ENCODE measurements at places on chromosomes 7 and 10. TPM values are rescaled to one million over a fixed set of nuclear protein-coding genes. Genes with fewer than 3 reads are reported as not detected.

PNLIPRP1 gene
- not detected for total RNA-seq

OPALIN gene
- not detected for total RNA-seq

PLXDC2 gene
- not detected for total RNA-seq

UMAD1 gene
- 42.3 TPM for total RNA-seq

DTX2 gene
- total RNA-seq, result 20.1 TPM

ADCY1 gene
- 0.14 TPM for total RNA-seq

EBLN1 gene
- total RNA-seq, result not detected

AGBL3 gene
- total RNA-seq, result 0.25 TPM

LIPM gene
- total RNA-seq, result not detected

LRGUK gene
- 0.43 TPM for total RNA-seq

CYP3A7 gene
- total RNA-seq, result not detected

RAPGEF5 gene
- 3.6 TPM for total RNA-seq

POLR2J gene
- 57.6 TPM for total RNA-seq

C10orf71 gene
- not detected for total RNA-seq

PITX3 gene
- 6.3 TPM for total RNA-seq

INMT gene
- total RNA-seq, result not detected

PRKAR2B gene
- 104 TPM for total RNA-seq

PDE1C gene
- not detected for total RNA-seq

PAPOLB gene
- total RNA-seq, result not detected

CSTF2T gene
- 21.4 TPM for total RNA-seq

ATRNL1 gene
- 0.44 TPM for total RNA-seq

FAM25A gene
- total RNA-seq, result not detected

WNT2 gene
- not detected for total RNA-seq

OR2F1 gene
- not detected for total RNA-seq

PSMA2 gene
- total RNA-seq, result 235 TPM

LDB3 gene
- 0.37 TPM for total RNA-seq

HABP2 gene
- total RNA-seq, result not detected

ZC3HAV1 gene
- total RNA-seq, result 14.3 TPM

PRSS2 gene
- total RNA-seq, result not detected

TBL2 gene
- 108 TPM for total RNA-seq

SFTPA1 gene
- total RNA-seq, result not detected

AZGP1 gene
- total RNA-seq, result not detected

ELFN1 gene
- total RNA-seq, result 7.6 TPM

SLC25A13 gene
- total RNA-seq, result 124 TPM

SPDYE1 gene
- total RNA-seq, result not detected

GARIN1A gene
- total RNA-seq, result 0.81 TPM

CDHR3 gene
- total RNA-seq, result 1.8 TPM

ATG9B gene
- total RNA-seq, result 0.34 TPM

MYPN gene
- total RNA-seq, result 0.06 TPM

ALOX5 gene
- total RNA-seq, result not detected

UPK3BL1 gene
- total RNA-seq, result 4.7 TPM

ADARB2 gene
- not detected for total RNA-seq

CD36 gene
- total RNA-seq, result not detected

VSTM4 gene
- total RNA-seq, result not detected

ZNF862 gene
- total RNA-seq, result 1.8 TPM

AGAP3 gene
- 51.9 TPM for total RNA-seq

GTF2I gene
- total RNA-seq, result 105 TPM

HHEX gene
- total RNA-seq, result 0.54 TPM

PPP1R9A gene
- total RNA-seq, result 3.3 TPM

ENTPD1 gene
- not detected for total RNA-seq

BTBD16 gene
- not detected for total RNA-seq
